Thoracic aorta (tissue), 2 donors: ENCODE measurements at places on chromosomes 2 and 18. TPM values are rescaled to one million over a fixed set of nuclear protein-coding genes. Genes with fewer than 3 reads are reported as not detected.

- no peak for DNase-seq
- no peaks in the 10 kb centered on the region for H3K36me3 ChIP-seq
- H3K4me3 ChIP-seq, result no peak overlapping the region
- no peaks in the 10 kb centered on the region for H3K27me3 ChIP-seq
- H3K27ac ChIP-seq, result no peak overlapping the region
Measured at GRCh38 chr18:8153887-8154583, 455.2 kb upstream of the RAB12 start.

GRCh38 chr2:15986068-15986560 is 45.8 kb downstream of the MYCN start:
- no peak overlapping the region for H3K27ac ChIP-seq
- DNase-seq, result no peak
- peaks cover 6% of the 10 kb centered on the region for H3K4me1 ChIP-seq
- no peaks in the 10 kb centered on the region for H3K36me3 ChIP-seq
- no peaks in the 10 kb centered on the region for H3K27me3 ChIP-seq

- no peaks in the 10 kb centered on the region for H3K36me3 ChIP-seq
- H3K27ac ChIP-seq, result no peak overlapping the region
- no peak for DNase-seq
- no peaks in the 10 kb centered on the region for H3K27me3 ChIP-seq
- no peaks in the 10 kb centered on the region for H3K4me1 ChIP-seq
Measured at GRCh38 chr2:133344849-133345248, 223.4 kb downstream of the NCKAP5 start.

- H3K36me3 ChIP-seq, result no peaks in the 10 kb centered on the region
- no peaks in the 10 kb centered on the region for H3K4me1 ChIP-seq
- DNase-seq, result no peak
- no peak overlapping the region for H3K27ac ChIP-seq
- no peaks in the 10 kb centered on the region for H3K27me3 ChIP-seq
- no peak overlapping the region for H3K4me3 ChIP-seq
Measured at GRCh38 chr2:222774941-222775340, 85.9 kb upstream of the ACSL3 start.

- H3K4me1 ChIP-seq, result no peaks in the 10 kb centered on the region
- no peaks in the 10 kb centered on the region for H3K36me3 ChIP-seq
- H3K4me3 ChIP-seq, result no peak overlapping the region
- no peaks in the 10 kb centered on the region for H3K27me3 ChIP-seq
Measured at GRCh38 chr2:168060986-168061750, 186.2 kb downstream of the STK39 start.

GRCh38 chr2:70778676-70779075 is 10.7 kb upstream of the ADD2 start:
- H3K4me3 ChIP-seq, result no peak overlapping the region
- no peaks in the 10 kb centered on the region for H3K27me3 ChIP-seq
- no peaks in the 10 kb centered on the region for H3K4me1 ChIP-seq
- no peaks in the 10 kb centered on the region for H3K36me3 ChIP-seq
- no peak for DNase-seq
- no peak overlapping the region for H3K27ac ChIP-seq

- H3K36me3 ChIP-seq, result peaks cover 20% of the 10 kb centered on the region
- H3K4me1 ChIP-seq, result peaks cover 11% of the 10 kb centered on the region
- H3K27me3 ChIP-seq, result no peaks in the 10 kb centered on the region
- DNase-seq, result no peak
- H3K27ac ChIP-seq, result peak overlapping the region; percentile 43
- H3K4me3 ChIP-seq, result no peak overlapping the region
Measured at GRCh38 chr2:189770590-189771322, 8.2 kb upstream of the OSGEPL1 start.

GRCh38 chr18:77495079-77495478 is 245.4 kb downstream of the GALR1 start:
- no peaks in the 10 kb centered on the region for H3K36me3 ChIP-seq
- H3K27me3 ChIP-seq, result no peaks in the 10 kb centered on the region
- H3K4me3 ChIP-seq, result no peak overlapping the region
- DNase-seq, result no peak
- H3K4me1 ChIP-seq, result no peaks in the 10 kb centered on the region

DNA sequence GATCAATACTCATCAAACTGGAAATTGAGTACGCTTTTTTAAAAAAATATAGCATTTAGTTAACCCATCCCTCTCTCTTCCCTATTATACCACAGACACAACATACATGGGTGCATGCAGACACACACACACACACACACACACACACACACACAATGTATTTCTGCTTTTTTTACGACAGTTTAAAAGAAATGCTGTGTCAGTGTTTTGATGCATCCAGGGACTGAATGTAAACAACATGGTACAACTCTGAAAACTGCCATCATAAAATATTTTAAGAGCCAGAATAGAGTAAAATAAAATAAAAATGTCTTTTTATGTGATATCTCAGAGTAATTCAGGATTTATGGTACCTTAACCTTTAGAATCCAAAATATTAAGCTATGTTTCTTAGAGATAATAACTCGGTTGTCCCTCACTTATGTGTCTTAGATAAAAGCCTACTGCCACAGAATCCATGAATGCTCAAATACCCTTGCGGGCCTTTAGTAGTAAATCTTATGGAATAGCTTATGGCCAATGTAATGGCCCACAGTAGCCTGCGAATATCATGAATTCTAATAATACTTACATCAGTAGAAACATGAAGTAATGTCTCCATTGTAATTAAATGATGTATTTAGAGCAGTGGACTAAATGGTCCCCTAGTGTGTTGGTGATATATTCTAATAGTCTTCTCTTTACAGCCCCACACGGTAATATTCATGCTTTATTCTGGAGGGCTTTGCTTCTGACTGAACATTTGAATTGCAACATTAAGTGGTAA is 251.6 kb upstream of the FIGN start:
- no peaks in the 10 kb centered on the region for H3K36me3 ChIP-seq
- H3K27ac ChIP-seq, result no peak overlapping the region
- no peaks in the 10 kb centered on the region for H3K4me1 ChIP-seq

- H3K27me3 ChIP-seq, result no peaks in the 10 kb centered on the region
- H3K27ac ChIP-seq, result no peak overlapping the region
- H3K4me3 ChIP-seq, result no peak overlapping the region
- H3K4me1 ChIP-seq, result peaks cover 42% of the 10 kb centered on the region
- no peaks in the 10 kb centered on the region for H3K36me3 ChIP-seq
- no peak for DNase-seq
Measured at GRCh38 chr2:221514305-221515040, 57.6 kb downstream of the EPHA4 start.

DNA sequence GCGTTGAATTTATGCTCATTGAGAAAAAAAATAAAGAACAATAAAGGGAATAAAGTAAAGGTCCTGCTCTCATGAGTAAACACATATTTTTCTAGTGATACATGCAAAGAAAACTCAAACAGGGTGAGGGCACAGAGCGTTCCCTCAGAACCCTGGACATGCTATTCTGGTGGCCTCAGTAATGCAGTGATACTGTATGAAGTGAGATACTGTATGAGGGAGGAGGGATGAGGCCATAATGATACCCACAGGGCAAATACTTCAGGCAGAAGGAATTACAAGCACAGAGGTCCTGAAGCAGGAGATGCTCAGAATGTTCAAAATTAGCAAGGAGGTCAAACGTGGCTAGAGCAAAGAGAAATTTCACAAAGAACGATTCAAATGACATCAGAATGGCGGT is 28.4 kb upstream of the RNU4ATAC start:
- no peaks in the 10 kb centered on the region for H3K27me3 ChIP-seq
- no peak overlapping the region for H3K4me3 ChIP-seq
- peaks cover 31% of the 10 kb centered on the region for H3K4me1 ChIP-seq
- H3K27ac ChIP-seq, result no peak overlapping the region

- no peaks in the 10 kb centered on the region for H3K36me3 ChIP-seq
- H3K4me3 ChIP-seq, result no peak overlapping the region
- DNase-seq, result no peak
- no peaks in the 10 kb centered on the region for H3K4me1 ChIP-seq
- H3K27me3 ChIP-seq, result no peaks in the 10 kb centered on the region
Measured at GRCh38 chr18:58201733-58202730, 158.0 kb downstream of the NEDD4L start.

DNA sequence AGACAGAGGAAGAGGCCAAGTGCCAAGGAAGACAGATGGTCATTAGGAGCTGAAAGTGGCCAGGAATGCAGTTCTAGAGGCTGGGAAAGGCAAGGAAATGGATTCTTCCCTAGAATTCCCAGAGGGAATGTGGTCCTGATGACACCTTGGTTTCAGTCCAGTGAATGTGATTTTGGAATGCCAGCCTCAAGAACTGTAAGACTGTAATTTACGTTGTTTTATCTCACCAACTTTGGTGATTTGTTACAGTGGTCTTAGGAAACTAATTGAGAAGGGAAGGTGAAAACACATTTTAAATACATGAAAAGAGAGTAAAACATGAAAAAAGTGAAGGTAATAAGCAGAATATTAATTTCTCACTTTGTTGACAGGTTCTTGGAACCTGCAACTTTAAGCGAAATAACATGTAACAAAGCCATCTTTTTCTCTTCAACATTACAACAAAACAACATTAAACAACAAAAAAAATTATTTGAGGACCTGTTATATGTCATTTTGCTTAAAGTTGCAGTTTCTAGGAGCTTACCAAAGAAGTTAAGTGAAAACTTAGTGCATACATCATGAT is 370.2 kb downstream of the METTL4 start:
- H3K4me1 ChIP-seq, result no peaks in the 10 kb centered on the region
- no peak overlapping the region for H3K27ac ChIP-seq
- H3K36me3 ChIP-seq, result no peaks in the 10 kb centered on the region

DNA sequence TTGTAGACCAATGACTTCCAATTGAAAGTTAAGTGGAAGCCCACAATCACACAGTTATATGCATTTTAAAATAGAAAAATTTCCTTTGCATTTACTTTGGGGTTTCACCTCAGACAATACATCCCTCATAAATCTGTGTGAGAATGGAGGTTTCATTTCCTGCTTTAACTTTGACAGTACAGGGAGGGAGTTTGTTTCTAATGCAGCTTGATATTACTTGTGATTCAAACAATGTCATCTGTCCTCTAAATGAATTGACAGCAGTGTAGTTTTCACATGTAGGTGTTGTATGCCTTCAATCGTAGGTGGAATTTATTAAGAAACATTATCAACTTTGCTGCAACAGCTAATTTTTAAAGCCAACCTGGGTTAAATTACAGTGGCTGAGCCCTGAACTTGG is 75.2 kb downstream of the TMEFF2 start:
- H3K36me3 ChIP-seq, result no peaks in the 10 kb centered on the region
- no peak overlapping the region for H3K27ac ChIP-seq
- no peak for DNase-seq
- H3K27me3 ChIP-seq, result no peaks in the 10 kb centered on the region
- peaks cover 6% of the 10 kb centered on the region for H3K4me1 ChIP-seq

GRCh38 chr2:119257198-119257597 is 33.6 kb downstream of the STEAP3 start:
- peaks cover 7% of the 10 kb centered on the region for H3K4me1 ChIP-seq
- no peak overlapping the region for H3K4me3 ChIP-seq
- DNase-seq, result no peak
- H3K27me3 ChIP-seq, result no peaks in the 10 kb centered on the region
- H3K36me3 ChIP-seq, result peaks cover 7% of the 10 kb centered on the region
- H3K27ac ChIP-seq, result no peak overlapping the region

- H3K27me3 ChIP-seq, result no peaks in the 10 kb centered on the region
- H3K4me3 ChIP-seq, result no peak overlapping the region
- H3K36me3 ChIP-seq, result no peaks in the 10 kb centered on the region
Measured at GRCh38 chr18:33873112-33873511, 295.1 kb downstream of the ASXL3 start.

DNA sequence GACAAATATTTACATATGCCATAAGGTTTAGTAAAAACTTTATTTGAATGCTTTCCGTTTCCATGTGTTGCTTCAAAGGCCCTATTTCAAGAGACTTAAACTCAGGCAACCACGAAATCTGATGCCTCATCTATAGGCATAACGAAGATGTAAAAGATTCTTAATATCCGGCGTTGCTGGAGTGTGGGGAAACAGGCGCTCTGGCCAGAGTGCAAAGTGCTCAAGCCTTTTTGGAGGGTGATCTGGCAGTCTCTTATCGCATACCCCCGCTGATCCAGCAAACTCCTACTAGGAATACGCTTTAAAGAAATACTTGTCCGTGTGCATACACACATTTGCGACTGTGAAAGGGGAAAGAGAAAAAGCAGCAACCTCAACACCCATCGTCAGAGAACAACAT is 108.8 kb downstream of the NOL10 start:
- H3K27ac ChIP-seq, result no peak overlapping the region
- H3K4me3 ChIP-seq, result no peak overlapping the region
- H3K36me3 ChIP-seq, result peaks cover 19% of the 10 kb centered on the region
- no peaks in the 10 kb centered on the region for H3K4me1 ChIP-seq
- no peak for DNase-seq

- H3K36me3 ChIP-seq, result no peaks in the 10 kb centered on the region
- H3K27ac ChIP-seq, result no peak overlapping the region
- no peak overlapping the region for H3K4me3 ChIP-seq
- H3K4me1 ChIP-seq, result peaks cover 40% of the 10 kb centered on the region
- no peaks in the 10 kb centered on the region for H3K27me3 ChIP-seq
- DNase-seq, result no peak
Measured at GRCh38 chr2:217626926-217627325, 375.9 kb downstream of the TNS1 start.

DNA sequence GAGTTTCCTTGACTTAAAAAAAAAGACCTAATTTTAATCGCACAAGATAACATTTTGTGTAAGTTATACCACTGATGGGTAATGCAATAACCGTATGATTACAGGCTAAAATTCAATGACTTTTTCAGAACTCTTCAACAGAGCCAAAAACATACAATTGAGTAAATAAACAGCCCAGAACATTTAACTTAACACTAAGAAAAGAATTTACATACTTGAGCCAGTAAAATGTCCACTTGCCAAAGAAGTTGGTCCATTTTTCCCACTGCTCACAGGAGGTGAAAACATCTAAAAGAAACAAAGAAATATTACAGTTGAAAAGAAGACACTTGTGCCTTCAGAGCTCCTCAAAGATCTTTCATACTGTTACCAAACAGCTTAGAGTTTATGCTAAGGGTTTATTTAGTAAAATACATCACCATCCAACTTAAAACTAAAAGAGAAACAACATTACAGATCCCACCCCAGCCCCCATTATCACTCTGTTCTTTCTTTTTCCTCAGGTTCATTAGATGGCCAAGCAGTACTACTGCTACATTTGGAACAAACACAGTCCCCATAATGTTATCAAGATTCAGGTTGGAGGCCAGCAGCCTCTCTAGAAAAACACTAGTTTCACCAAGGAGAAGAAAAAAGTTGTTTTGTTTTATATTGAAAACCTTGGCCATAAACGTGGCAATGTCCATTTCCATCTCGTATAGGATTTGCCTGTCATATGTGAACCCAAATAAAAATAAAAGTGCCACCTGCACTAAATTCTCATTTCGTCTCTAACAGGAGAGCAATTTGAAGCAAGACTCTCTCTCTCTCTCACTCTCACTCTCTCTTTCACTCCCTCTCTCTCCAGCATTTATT is 2.7 kb downstream of the TCF4 start:
- H3K27ac ChIP-seq, result peak overlapping the region; percentile 73
- no peaks in the 10 kb centered on the region for H3K36me3 ChIP-seq
- H3K4me3 ChIP-seq, result peak overlapping the region; percentile 89
- DNase-seq, result no peak

GRCh38 chr18:48216639-48217257 is 192.4 kb downstream of the ZBTB7C start:
- H3K36me3 ChIP-seq, result no peaks in the 10 kb centered on the region
- DNase-seq, result no peak
- no peak overlapping the region for H3K4me3 ChIP-seq
- H3K27ac ChIP-seq, result no peak overlapping the region

ITGB6 gene
- total RNA-seq, result not detected

MC2R gene
- not detected for total RNA-seq

ERFE gene
- total RNA-seq, result 1.5 TPM

DNAH7 gene
- 0.68 TPM for total RNA-seq

SERPINB7 gene
- not detected for total RNA-seq

HOXD12 gene
- not detected for total RNA-seq

FOXI3 gene
- total RNA-seq, result not detected

GCG gene
- total RNA-seq, result not detected

GKN1 gene
- total RNA-seq, result not detected

SLC30A3 gene
- total RNA-seq, result 4.4 TPM

HAAO gene
- 33.7 TPM for total RNA-seq

MAB21L4 gene
- total RNA-seq, result not detected
